ENCODE measurements at places on chromosomes 3 and 15.

DNA sequence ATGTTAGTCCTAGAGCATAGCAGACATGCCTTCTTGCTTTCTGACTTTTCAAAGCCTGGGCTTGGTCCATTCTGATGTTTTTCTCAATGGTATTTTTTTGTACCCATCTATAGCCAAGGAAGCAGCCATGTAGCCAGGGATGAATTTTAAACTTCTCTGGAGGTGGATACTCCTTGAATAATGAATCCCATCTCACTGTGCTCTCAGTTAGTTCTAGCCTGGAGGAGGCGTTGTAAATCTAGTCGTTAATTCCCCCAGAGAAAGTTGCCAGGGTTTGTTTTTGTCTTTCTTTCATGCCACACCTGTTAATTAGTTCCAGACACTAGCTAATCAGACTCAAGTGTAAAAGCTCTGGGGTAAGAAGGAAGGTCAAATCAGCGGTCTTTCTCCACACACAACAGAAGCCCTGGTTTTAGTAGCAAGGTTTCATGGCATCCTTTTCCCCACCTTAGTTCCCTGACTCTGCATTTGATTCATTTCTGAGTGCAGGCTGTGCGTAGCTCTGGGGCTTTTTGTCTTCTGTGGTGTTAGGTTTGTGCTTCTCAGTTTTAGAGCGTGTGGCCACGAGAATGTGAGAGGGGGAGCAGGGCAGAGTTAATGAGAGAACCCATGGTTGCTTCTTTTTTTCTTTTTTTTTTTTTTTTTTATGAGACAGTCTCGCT is 19.7 kb downstream of the PTPRG start:
- DNase-seq, result no peak

DNA sequence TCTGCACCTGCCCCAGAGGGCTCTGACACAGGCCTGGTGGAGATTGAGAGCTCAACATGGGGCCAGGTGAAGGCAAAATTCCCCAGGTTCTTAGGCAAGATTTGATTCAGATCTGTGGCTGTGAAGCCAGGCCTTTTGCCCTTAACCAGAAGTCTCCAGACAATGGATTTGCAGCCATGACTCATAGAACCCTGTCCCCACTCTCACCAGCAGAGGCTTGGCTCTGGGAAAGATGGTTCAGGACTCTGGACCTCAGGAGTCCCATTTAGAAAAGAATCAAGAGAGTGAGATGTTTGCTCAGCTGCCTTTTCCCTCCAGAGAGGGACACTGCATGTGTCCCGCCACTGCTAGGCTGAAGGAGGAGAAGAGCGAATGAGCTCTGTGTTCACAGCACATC is 361.4 kb upstream of the ICE2 start:
- no peak for DNase-seq

- no peak for DNase-seq
These were observed 99.4 kb downstream of the SH3GL3 start for GRCh38 chr15:83546512-83546888.

DNA sequence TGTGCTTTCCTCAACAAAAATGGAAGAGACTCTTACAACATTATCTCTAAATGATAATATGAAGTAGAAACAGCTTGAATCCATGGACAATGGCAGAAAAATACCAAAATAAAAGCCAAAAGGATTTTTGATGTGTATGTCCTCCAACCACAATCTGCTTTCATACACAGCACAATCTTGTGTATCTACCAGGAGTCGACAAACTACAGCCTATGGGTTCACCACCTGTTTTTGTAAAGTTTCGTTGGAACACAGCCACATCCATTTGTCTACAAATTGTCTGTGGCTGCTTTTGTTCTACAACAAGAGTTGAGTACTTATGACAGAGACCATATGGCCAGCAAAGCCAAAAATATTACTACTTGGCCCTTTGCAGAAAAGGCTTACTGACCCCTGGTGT is 88.7 kb upstream of the UBE2E2 start:
- DNase-seq, result no peak

DNA sequence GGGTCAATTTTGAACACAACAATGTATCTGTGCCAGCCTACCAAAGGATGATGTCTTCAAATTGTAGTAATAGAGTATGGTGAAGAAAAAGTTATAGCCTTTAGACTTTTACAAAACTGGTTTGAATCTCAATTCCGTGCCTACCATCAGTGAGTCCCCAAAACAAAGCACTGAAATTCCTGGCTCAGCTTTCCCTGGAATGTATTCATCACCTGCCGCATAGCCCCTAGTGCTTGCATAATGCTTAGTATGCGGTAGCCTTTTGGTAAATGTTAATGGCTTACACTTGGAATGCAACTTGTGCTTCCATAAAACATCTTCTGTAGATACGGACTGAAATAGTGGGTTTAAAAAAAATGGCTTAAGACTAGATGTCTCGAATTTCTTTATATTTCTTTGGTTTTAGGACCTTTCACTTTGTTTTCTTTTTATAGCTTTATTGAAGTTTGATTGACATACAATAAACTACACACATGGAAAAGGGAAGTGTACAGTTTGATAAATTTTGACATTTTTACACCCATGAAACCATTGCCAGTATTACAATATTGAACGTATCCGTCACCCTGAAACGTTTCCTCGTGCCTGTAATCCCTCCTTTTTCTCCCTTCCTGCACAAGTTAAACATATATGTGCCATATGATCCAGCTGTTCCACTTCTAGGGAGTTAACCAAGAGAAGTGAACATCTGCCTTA is 12.1 kb downstream of the SACM1L start:
- no peak for DNase-seq

DNA sequence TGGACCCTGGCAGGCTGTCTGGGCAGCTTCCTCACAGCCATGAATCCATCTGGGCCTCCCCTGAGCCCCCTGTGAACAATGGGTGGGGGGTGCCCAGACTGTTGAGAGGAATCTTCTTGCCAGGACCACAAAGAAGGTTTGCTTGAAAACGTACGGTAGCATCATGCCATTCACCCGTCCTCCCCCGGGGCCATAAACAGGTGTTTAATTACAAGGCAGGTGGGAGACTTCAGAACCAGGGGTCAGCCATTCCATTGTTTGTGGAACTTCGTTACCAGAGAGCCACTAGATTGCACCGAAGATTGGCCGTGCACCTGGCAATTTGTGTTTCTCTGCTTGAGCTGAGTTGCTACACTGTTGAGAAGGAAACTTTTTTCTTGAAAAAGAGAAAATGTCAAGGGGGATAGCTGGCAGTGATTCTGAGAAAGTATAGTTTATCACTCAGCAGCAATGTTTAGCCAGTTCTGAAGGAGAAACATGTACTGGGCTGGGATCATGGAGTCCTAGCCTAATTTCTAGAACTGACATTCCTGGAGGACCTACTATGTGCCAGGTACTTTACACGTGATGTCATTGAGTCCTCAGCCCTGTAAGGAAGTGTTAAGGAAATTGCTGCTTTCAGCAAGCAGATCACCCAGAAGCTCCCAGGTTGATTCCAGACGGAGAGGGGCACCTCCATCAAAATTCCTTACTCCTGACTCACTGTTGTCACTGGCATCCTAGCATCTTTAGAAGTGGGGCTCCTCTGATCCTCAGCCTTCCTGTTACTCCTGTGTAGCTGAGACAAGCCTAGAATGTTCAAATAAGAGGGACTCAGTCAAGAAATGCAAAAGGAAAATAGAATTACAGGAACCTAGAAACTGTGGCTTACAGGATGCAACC is 103.8 kb upstream of the UBE2E1 start:
- no peak for DNase-seq

GRCh38 chr3:40055956-40056355 is 246.5 kb downstream of the MYRIP start:
- no peak for DNase-seq

DNA sequence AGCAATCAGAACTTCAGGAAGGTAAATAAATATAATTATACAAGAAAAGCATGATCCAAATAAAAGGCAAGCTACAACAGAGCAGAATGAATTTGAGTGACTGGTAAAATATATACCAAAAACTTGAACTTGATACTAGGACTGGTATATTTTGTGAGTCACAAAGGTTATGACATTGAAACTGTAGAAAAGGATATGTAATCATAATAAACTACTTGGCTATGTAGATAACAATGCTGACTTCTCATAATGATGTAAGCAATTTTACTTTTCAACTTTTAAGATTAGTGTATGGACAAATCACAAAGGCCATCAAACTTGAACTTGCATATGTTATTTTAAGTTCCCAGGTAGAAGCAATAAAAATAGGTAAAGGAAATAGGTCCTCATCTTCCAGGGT is 384.5 kb upstream of the NECTIN3 start:
- no peak for DNase-seq

DNA sequence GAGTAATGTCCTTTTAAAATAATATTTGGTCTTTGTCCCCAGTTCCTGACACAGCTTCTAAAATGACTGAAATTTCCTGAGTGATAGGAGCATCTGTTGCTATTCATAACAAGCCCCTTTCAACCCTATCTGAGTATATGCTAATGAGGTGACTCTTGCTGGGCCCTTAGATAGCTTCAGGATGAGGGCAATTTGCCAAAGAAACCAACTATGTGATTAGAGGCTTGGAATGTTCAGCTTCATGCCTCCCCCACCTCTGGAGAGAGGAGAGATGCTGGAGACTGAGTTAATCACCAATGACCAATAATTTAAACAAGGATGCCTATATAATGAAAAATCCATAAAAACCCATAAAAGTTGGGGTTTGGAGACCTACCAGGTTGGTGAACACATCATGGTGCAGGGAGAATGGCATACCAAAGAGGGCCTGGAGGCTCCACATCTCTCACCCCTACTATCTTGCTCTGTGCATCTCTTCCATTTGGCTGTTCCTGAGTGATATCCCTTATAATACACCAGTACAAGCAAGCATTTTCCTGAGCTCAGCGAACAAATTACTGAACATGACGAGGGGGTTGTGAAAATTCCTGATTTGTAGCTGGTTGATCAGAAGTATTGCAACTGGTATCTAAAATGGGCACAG is 189.2 kb downstream of the ECT2 start:
- no peak for DNase-seq

GRCh38 chr3:171311784-171312183 is 148.4 kb downstream of the TNIK start:
- DNase-seq, result no peak

DNA sequence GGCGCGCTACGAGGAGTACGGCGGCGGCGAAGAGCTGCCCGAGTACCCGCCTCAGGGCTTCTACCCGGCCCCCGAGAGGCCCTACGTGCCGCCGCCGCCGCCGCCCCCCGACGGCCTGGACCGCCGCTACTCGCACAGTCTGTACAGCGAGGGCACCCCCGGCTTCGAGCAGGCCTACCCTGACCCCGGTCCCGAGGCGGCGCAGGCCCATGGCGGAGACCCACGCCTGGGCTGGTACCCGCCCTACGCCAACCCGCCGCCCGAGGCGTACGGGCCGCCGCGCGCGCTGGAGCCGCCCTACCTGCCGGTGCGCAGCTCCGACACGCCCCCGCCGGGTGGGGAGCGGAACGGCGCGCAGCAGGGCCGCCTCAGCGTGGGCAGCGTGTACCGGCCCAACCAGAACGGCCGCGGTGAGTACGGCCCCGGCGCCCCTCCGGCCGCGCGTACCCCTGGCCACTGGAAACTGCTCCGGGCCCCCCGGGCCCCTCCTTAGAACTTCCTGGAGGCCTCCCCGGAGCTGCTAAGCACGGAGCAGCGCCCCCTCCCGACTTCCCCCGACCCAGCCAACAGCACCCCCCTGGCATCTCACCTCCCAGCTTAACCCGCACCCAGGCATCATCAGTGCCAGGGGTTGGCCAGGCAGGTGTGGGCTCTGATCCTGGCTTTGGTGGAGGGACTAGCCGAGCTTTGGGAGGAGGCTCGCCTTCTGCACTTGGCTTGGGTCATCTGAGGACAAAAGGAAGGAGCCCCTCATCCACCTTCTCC is 1.4 kb downstream of the LOXL1 start:
- no peak for DNase-seq

- no peak for DNase-seq
These were observed 912.7 kb upstream of the NR2F2 start for GRCh38 chr15:95417761-95418160.

GRCh38 chr3:32181365-32181764 is 57.1 kb upstream of the CMTM8 start:
- DNase-seq, result no peak

DNA sequence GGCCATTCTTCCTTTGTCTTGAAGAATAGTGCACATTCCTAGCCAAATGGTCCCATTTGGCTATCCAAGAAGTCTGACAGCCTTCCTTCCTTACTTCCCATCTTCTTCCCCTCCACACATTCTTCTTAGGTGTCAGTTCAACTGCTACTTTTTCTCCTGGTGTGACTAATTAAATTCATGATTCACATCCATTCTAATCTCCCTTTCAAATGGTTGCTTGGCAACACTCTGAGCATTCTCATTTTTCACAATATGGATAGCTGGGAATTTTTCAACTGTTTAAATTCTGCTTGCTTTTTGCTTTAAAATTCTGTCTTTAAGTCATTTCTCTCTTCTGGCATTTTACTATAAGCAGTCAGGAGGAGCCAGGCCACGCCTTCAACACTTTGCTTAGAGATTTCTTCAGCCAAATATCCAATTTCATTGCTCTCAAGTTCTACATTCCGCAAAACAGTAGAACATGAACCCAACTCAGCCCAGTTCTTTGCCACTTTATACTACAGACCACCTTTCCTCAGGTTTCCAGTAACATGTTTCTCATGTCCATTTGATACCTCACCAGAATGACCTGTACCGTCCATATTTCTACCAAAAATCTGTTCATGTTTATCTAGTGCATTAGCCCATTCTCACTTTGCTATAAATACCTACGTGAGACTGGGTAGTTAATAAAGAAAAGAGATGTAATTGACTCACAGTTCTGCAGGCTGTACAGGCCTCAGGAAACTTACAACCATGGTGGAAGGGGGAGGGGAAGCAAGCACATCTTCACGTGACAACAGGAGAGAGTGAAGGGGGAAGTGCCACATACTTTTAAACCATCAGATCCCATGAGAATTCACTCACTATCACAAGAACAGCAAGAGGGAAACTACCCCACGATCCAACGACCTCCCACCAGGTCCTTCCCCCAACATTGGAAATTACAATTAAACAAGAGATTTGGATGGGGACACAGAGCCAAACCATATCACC is 31.9 kb upstream of the MCF2L2 start:
- DNase-seq, result no peak

DNA sequence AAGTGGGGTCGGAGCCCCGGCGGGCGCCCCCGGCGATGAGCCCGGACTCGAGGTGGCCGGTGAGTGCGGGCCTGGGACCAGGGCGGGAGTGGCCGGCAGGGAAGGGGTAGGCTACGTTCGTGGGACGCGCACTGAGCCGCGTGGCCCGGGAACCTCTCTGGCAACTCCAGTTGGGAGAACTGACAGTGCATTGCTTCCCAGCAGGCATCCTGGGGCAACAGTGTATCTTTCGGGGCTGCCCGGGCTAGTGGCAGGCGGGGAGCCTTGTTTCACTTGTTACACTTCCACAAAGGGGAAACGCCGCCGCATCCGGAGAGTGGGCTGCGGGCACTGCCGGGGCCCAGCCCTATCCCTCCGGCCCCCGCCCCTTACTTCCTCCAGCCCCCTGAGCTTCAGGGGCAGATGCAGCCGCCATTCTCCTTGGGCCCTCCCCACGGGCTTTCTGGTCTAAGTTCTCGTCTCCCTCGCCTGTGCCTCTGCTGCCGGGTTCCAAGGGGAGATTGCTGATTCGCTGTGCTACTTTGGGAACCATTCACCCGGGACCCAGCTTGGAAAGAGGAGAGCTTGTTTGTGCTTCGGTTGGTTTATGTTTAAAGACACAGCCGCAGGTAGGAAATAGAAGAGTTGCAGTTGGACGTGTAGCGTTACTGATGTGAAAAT is 675 bp downstream of the BRPF1 start:
- no peak for DNase-seq

- DNase-seq, result no peak
These were observed 3.5 kb downstream of the MECOM start for GRCh38 chr3:169659820-169660674.
